Stimulated activated CD8-positive, alpha-beta memory T cell treated with anti-CD3 and anti-CD28 coated beads, Interleukin-7, amount 100 ng/mL, for 1 hour (primary cell): ENCODE measurements at places on chromosomes 7 and 10.

DNA sequence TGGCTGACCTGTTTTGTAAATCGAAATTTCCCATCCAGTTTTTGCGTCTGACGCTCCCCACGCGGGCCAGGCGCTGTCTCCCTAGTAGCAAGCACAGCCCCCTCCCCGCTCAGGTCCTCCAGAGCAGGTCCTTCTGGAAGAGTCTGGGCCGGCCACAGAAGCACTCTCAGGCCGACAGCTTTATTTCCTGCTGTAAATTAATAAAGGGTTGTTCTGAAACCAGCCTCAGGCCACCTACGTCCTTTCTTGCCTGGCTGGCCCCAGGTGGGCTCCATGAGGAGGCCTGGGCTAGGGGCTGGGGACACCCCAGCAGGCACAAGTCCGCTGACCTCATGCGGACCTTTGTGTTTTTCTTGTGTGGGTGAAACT is 35.2 kb downstream of the CAMK2B start:
- no peak for DNase-seq

GRCh38 chr7:36115448-36116321 is 37.4 kb upstream of the EEPD1 start:
- DNase-seq = no peak

GRCh38 chr7:22833957-22834356 is 11.3 kb upstream of the TOMM7 start:
- no peak for DNase-seq

DNA sequence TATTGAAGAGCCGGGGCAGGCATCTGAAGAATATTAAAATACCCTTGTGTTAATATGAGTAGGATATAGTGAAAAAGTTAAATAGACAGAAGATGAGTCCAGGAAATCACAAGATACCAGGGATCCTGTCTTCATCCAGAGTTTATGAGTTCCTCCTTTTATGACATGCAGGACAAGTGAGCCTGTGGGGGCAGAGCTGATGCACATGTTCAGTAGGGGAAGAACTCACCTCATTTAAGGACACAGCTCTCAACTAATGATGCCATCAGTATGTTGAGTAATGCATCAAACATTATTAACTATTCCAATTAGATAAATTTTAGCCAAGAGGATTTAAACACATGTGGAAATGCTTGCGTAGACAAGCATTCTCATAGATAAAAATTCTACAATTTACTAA is 435.8 kb upstream of the AKR1E2 start:
- DNase-seq = no peak

DNA sequence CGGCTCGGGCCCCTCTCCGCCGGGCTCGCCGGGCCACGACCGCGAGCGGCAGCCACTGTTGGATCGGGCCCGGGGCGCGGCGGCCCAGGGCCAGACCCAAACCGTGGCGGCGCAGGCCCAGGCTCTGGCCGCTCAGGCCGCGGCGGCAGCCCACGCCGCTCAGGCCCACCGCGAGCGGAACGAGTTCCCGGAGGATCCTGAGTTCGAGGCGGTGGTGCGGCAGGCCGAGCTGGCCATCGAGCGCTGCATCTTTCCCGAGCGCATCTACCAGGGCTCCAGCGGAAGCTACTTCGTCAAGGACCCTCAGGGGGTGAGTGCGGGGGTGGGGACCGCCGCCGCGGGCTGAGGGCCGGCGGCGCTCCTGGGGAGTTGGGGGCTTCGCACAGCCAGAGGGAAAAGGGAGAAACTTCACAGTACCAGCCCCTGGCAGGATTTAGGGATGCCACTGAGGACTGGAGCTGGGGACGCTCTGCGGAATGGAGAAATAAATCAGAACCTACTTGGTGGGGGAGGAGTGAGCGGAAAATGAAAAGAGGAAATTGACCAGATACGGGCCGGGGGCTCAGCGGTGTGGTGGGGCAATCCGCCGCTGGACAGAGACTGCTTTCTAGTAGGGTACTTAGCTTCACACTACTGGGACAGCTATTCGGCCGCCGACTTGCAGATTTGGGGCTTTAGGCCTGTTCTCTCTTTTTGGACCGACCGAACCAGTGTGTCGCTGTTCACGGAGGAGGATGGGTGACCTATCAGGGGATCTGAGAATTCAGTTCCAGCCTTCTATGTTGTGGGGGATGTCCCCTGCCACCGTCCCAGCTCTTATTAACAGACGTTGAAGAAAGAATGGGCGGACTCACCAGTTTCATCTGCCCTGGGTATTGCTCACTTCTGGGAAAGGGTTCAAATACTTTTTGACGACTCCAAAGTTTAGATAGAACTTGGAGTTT is 669 bp downstream of the PI4K2A start:
- no peak for DNase-seq

DNA sequence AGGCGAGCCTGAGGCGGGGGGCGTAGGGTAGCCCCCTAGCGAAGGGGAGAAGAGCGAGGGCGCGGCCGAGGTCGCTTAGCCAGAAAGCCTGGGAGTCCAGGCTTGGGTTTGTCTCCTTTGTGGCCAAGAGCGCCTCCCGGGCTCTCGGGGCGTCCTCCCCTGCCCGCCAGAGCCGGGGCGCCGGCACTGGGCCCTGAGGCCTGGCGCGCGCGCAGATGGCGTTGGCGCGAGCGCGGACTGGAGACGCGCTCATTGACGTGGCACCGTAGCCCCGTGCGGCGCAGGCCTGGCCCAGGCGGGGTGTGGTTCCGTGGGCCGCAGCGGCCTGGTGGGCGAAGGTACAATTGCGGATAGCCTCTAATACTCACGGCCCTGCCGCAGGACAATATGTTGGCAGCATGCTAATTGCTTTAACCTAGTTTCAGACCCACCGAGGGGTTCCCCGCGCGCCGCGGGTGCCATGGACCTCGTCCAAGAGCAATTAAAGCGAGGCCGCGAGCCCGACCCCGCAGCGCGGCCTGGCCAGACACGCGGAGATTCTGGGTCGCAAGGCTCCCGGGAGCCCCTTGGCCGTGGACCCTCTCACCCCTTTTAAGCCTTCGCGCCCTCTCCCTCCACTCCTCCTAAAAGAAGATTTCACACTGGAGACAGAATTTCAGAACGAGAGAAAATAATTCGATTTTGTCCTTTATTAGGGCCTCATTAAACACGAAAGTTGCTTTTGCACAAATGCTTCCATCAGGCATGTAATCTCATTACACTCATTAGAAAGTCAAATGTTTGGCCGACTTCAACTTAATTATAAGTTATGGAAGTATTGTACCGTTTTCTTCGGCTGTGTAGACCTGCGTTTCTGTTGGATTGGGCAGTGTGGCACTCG is 3.1 kb downstream of the PTF1A start:
- no peak for DNase-seq

DNA sequence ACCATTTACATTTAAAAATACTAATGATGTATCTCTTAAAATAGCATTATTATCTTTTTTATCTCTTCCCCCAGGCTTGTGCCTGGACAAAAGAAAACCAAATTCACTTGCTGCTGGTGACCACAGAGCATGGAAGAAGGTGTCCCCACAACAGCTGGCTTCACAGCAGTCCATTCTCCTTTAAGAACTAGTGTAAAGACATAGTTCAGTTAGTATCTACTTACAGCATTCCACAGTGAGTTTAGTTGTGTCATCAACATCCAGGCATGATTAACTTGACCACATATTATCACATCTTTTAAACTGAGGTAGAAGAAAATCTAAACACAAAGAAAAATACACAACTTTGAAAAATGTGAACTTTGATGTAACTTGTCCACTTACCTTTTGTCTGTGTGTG is 55.0 kb downstream of the LRRC17 start:
- DNase-seq = no peak

DNA sequence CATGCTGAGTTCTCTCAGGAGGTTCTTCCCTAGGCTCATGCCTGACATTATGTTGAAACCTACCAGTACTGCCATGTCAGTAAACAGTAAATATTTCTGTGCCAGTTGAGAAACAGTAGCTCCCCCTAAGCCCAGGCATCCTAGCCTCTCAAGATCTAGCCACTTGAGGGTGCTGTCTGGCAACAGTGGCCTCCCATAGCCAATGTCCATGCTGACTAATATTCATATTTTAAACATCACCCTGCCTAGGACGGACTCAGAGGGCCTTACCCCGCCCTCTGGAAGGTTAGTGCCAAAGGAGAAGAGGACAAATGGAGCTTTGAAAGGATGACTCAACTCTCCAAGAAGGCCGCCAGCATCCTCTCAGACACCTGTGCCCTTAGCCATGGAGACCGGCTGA is 7.7 kb downstream of the ACSM6 start:
- DNase-seq = no peak

GRCh38 chr10:127959428-127959827 is 52.5 kb downstream of the PTPRE start:
- DNase-seq = no peak

GRCh38 chr10:2972216-2972615 is 95.1 kb upstream of the PFKP start:
- DNase-seq = no peak

DNA sequence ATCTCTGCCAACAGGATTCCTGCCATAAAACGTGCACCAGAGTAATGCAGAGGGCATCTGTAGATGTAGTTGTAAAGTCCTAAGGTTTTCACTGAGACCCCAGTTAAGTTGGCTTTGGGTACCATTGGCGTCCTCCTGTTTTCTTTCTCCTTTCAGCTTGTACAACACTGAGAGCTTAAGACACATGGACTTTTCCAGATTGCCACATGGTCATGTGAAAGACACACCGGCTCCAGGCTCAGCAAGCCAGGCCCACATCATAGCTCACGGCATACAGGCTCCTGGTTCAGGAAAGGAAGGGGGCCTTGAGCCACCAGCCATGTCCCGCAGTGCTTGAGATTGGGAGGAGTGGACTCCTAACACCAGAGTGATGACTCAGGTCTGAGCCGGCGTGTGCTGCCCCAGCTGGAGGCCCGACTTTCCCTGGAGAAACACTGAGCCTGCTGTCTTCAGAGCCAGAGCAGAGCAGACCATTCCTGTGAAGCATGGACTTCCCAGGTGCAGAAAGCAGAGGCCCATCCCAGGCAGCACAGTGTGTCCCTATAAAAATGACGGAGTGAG is 252.7 kb downstream of the PRPF18 start:
- no peak for DNase-seq

GRCh38 chr10:27944005-27944404 is 54.9 kb downstream of the ODAD2 start:
- no peak for DNase-seq

GRCh38 chr7:114789871-114790311 is 132.0 kb upstream of the MDFIC start:
- no peak for DNase-seq

- DNase-seq = no peak
Measured at GRCh38 chr7:157430721-157431120, 93.9 kb downstream of the DNAJB6 start.

DNA sequence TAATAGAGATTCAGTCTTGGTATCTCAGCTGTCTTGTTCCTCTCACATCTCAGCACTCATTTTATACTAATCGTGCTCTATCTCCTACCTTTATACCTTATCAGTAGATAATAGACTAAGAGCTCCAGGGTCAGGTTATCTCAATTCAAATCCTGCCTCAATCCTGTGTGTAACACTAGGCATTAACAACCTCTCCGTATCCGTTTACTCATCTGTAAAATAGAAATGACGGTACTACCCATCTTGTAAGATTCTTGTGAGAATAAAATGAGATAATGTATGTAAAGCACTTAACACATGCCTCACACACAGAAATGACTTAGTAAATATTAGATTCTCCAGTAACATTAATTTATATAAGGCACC is 622 bp upstream of the P4HA1 start:
- DNase-seq = no peak

- DNase-seq = no peak
Measured at GRCh38 chr7:23220690-23221305, 25.8 kb upstream of the GPNMB start.

- DNase-seq = no peak
Measured at GRCh38 chr7:88167223-88167622, 52.6 kb downstream of the SRI start.

- no peak for DNase-seq
Measured at GRCh38 chr7:152489044-152489443, 53.2 kb upstream of the KMT2C start.

DNA sequence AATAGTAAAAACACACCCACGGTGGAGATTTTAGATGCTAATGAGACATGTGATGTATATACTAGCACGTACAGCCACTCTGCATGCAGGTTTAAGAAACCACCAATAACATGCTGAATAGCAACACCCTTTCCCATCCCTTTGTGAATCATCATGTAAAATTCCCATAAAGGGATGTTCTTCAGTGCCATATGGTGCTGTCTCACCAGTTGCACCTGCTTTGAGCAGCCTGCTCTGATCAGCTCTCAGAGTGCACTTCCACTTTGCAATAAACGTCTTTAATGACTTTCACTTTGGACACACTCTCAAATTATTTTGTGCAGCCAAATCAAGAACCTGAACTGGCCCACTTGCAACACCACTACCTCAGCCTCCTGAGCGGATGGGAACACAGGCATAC is 615.0 kb downstream of the ANKRD7 start:
- no peak for DNase-seq

- no peak for DNase-seq
Measured at GRCh38 chr7:326809-327232, 36.9 kb downstream of the FOXL3 start.

DNA sequence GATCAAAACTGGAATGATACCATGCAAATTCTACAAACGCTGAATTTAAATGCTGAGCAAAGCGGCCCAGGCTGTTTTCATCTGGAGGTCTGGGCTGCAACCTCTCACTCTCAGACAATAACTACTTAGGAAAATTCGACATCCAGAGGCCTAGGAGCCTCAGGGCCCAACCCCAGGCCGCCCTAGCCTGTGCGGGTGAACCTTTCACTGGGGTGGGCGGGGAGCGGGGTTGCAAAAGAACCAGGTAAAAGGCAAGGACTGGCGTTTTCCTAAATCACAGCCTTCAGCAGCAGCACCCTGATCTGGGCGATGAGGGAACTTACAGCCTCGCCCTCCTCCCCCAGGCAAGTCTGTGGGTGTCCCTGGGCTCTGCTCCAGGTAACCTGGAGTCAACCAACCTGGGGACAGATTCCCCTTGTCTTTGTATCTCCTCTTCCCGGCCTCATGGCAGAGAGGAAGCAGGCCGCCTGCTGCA is 33.4 kb downstream of the CALML5 start:
- DNase-seq = no peak

- DNase-seq = no peak
Measured at GRCh38 chr10:74683067-74683466, 143.3 kb upstream of the KAT6B start.

DNA sequence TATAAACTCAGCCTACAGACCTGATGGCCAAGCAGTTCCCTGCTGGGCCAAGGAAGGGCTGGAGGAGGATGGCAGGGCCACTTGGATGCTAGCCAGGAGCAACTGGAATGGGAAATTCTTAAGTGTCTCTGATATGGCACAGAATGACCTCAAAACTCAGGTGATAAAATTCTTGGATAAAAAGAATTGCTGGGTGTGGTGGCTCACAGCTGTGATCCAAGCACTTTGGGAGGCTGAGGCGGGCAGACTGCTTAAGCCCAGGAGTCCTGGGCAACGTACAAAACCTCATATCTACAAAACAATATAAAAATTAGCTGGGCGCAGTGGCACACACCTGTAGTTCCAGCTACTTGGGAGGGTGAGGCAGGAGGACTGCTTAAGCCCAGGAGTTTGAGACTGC is 14.0 kb upstream of the PKD1L1 start:
- DNase-seq = no peak

DNA sequence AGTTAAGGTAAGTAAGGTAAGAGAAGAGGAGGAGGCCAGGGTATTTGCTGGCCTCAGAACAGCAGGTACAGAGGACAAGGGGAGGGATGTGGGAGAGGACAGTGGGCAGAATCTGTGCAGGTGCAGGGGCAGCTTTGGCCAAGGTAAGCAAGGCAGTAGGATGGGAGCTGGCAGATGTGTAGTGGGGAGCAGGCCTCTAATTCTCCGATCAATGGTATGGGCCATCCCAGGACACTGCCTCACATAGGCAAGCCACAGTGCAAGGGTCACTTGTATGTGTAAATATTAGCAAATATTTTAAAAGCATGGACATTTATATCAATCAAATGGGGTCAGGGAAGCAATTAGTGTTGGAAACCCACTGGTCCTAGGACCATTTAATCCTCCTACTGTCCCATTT is 373.5 kb downstream of the GRID1 start:
- DNase-seq = no peak
